ENCODE measurements at places on chromosomes 4 and X. TPM values are rescaled to one million over a fixed set of nuclear protein-coding genes. Genes with fewer than 3 reads are reported as not detected.

DNA sequence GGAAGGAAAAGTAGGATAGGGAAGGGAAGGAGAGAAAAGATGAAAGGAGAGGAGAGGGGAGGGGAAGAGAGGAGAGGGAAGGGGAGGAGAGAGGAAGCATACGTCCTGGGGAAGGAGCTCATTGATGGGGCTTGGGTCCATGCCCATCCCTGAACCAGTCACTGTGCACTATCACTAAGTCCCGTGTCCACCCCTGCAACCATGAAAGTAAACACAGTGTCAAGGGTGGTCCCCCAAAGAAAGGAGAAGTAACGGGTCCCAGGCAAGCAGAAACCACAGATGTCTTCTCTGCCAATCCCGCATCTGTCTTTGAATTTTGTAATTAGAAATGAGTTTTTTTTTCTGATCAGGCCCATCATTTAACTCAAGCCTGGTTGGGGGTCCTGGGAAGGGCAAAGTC, 55.2 kb downstream of the LGI2 start:
- no peaks in the 10 kb centered on the region for H3K4me1 ChIP-seq
- H3K27ac ChIP-seq = no peak overlapping the region
- H3K36me3 ChIP-seq = no peaks in the 10 kb centered on the region
- no peak for DNase-seq
- H3K27me3 ChIP-seq = no peaks in the 10 kb centered on the region

Gene CFAP47
- not detected for polyA plus RNA-seq

GRCh38 chrX:47540754-47541538, 20.1 kb upstream of the ARAF start:
- no peaks in the 10 kb centered on the region for H3K27me3 ChIP-seq
- no peak for DNase-seq
- H3K36me3 ChIP-seq = no peaks in the 10 kb centered on the region
- no peak overlapping the region for H3K27ac ChIP-seq

GRCh38 chr4:138555584-138555983, 313.4 kb upstream of the SLC7A11 start:
- H3K27me3 ChIP-seq = no peaks in the 10 kb centered on the region
- H3K36me3 ChIP-seq = no peaks in the 10 kb centered on the region
- no peaks in the 10 kb centered on the region for H3K4me1 ChIP-seq
- no peak for DNase-seq
- H3K27ac ChIP-seq = no peak overlapping the region
- no peak overlapping the region for H3K4me3 ChIP-seq

Gene RAB28
- 20.6 TPM for polyA plus RNA-seq

DNA sequence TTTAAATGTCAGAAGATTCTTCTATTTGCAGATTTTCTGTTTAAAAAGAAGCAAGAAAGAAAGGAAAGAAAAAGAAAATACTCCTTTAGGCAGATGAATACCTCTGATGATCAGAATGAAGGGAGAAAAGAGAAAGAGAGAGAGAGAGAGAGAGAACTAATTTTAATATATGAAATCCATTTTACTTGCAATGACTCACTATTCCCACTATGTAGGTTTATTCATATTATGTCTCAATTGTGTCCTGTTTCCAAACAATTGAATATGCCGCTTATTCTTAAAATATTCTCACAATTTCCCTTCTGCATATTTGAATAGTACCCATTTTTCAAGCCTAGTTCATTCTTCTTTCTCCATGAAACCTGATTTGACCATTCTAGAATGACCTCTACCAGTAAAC, 11.7 kb downstream of the MEPE start:
- no peak for DNase-seq
- H3K27me3 ChIP-seq = no peaks in the 10 kb centered on the region

DNA sequence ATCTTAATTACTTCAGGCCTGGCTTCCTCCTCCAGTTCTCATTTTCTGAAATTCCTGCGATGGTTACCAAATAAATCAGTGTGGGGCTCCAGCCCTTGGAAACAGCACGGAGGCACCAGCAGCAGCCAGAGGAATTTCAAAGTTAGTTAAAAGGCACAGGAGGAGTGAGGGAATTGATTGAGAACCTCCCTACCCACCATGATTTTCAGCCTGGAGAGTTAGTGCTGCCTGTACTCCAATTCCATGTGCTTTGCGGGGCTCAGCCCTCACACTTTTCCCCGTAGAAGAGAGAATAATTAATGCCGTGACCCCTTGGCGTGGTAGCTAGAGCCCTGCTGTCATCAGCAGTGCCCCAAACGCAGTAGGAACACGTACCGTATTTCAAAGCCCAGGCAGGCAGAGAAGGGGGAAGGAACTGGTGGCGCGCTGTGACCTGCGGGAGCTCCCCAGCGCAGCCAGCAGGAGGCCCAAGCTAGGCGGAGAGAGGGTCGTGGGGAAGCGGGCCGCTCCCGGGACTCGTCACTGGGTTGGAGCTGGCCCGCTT, 84.0 kb upstream of the IGFBP7 start:
- DNase-seq = no peak
- H3K4me1 ChIP-seq = no peaks in the 10 kb centered on the region
- H3K36me3 ChIP-seq = no peaks in the 10 kb centered on the region
- no peak overlapping the region for H3K27ac ChIP-seq

DNA sequence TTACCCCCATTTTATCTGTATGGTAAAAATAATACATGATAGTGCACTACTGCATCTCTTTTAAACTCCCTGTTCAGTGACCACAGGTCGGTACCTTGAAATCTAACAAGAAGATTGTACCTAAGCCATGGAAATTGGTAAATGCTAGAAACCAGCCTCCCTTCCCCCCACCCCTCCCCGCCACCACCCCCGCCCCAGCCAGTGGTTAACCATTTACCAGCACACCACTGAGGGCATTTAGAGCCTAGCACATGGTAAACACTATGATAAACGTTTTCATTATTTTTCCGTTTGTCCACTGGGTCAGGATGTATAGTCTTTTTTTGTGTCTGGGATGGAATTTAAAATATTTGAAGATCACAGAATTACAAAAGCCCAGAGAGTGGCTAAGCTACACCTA, 703 bp upstream of the FTSJ1 start:
- H3K4me3 ChIP-seq = peak overlapping the region; percentile 57
- DNase-seq = no peak
- peak overlapping the region; percentile 46 for H3K27ac ChIP-seq
- H3K27me3 ChIP-seq = no peaks in the 10 kb centered on the region
- H3K36me3 ChIP-seq = no peaks in the 10 kb centered on the region

DNA sequence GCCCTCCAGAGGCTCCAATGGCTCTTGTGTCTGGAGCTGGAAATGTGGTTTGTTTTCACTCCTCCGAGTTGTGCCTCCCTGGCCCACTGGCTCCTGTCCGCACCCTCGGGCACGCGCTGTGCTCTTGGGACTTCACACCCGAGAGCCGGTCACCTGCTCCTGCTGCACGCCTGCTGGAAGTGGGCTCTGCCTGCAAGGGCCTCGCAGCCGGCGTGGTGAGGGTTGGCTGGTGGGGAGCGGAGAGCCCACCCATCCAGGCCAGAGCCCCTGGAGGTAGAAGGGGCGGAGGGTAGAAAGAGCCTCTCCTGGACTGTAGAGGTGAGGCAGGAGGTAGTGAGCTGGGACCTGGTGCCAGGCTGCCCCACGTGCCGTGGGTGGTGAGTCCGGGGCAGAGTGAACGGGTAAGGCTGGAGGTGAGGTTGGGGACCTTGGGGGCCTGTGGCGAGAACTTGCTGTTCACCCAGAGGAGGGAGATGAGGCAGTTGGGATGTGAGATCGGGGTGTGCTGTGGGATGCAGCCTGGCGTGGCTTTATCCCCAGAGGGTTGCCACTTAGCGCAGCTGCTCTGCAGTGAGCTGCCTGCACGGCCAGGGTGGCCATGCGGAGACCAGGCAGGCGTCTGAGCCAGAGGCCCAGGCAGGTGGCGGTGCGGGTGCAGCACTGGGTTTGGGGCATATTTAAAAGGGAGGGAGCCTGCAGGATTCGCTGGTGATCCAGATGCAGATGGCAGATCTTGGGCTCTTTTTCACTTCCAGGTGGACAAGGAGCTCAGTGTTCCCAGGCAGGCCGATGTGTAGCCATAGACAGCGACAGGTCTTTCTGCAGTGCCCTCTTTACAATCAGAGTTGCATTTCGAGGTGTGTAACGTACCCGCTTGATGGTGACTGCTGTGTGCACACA, 48.8 kb downstream of the PCGF3 start:
- no peaks in the 10 kb centered on the region for H3K4me1 ChIP-seq
- H3K27me3 ChIP-seq = no peaks in the 10 kb centered on the region
- H3K27ac ChIP-seq = no peak overlapping the region

DNA sequence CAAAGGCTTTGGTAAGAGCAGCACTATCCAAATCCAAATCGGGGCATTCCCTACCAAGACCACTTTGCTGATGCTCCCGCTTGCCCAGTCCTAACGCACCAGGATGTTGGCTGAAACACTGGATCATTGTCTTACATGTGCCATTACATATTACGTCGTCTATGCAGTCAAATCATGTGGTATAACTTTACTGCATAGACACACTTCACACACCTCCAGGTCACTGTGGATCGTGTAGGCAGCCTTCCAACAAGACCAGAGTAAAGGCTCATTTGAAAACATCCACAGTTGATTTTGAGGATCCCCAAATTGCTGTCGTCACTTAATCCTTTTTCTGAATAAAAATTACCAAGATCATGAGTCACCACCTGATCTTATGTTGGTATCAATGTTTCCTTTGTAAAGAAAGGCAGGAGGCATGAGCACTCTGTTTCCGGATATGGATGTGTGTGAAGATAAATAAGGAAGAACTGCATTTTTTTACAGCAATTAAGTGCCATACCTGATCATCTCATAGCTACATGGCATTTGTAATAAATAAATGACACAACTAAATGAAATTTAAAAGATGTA, 18.5 kb downstream of the TENM3 start:
- no peak overlapping the region for H3K4me3 ChIP-seq
- no peak overlapping the region for H3K27ac ChIP-seq
- H3K27me3 ChIP-seq = no peaks in the 10 kb centered on the region
- no peaks in the 10 kb centered on the region for H3K36me3 ChIP-seq

Gene SLC10A4
- polyA plus RNA-seq = not detected

- H3K36me3 ChIP-seq = no peaks in the 10 kb centered on the region
- DNase-seq = no peak
- no peak overlapping the region for H3K27ac ChIP-seq
- no peaks in the 10 kb centered on the region for H3K27me3 ChIP-seq
- H3K4me1 ChIP-seq = no peaks in the 10 kb centered on the region
Observed at GRCh38 chr4:149784018-149784417, 31.6 kb downstream of the IQCM start.

Gene IQCM
- not detected for polyA plus RNA-seq

DNA sequence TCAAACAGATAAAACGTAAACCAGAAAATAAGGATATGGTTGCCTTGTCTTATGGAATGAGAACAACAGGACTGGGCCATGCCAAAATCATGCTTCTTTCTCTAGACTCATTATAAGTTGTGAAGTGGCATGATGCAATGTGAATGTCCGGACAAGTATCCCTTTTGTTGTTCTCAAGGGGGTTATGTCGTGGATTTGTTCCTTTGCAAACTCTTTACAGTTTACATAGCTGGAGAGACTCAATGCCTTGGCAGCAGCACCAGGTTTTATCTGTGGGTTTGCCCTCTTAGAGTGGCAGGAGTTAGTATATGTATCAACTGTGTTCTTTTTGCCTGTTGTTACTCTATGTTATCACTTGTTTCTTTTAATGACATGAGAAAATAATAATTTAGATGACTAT, 41.4 kb downstream of the SPRY1 start:
- H3K27ac ChIP-seq = no peak overlapping the region
- no peak for DNase-seq
- H3K4me1 ChIP-seq = no peaks in the 10 kb centered on the region
- no peaks in the 10 kb centered on the region for H3K27me3 ChIP-seq

Gene ARMCX2
- polyA plus RNA-seq = 1.3 TPM

Gene MAP9
- 4.7 TPM for polyA plus RNA-seq

GRCh38 chrX:8204169-8204935, 33.3 kb upstream of the VCX2 start:
- no peak for DNase-seq
- H3K4me3 ChIP-seq = no peak overlapping the region
- H3K4me1 ChIP-seq = no peaks in the 10 kb centered on the region
- no peaks in the 10 kb centered on the region for H3K36me3 ChIP-seq

Gene STOX2
- polyA plus RNA-seq = not detected

Gene IL21
- not detected for polyA plus RNA-seq

GRCh38 chr4:52091801-52092200, 40.7 kb downstream of the SPATA18 start:
- H3K27me3 ChIP-seq = no peaks in the 10 kb centered on the region
- no peak overlapping the region for H3K4me3 ChIP-seq
- no peaks in the 10 kb centered on the region for H3K4me1 ChIP-seq
- no peak for DNase-seq
- H3K27ac ChIP-seq = no peak overlapping the region

Gene NPY1R
- not detected for polyA plus RNA-seq

Gene EDA2R
- not detected for polyA plus RNA-seq

DNA sequence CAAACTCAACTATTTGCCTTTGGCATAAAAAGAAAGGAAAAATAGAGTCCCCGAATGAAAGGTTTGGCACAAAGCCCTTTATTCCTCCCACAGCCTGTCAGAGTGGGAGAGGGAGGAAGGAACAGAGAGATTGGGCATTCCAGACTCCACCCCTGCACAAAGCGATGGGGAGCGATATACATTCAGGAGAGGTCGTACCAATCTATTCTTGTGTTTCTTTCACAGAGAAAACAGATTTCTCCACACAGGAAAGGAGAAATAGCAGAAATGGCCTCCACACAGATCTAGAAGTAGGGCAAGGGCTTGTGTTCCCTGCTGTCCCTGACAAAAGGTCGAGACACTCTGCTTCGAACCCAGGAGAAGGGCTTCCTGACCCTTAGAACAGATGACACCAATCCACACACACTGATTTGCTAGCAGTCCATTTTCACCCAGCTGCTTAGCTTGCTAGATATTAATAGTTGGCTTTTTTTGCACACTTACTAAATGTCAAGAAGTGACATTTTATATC, 197.4 kb downstream of the MAML3 start:
- no peaks in the 10 kb centered on the region for H3K36me3 ChIP-seq
- H3K27me3 ChIP-seq = no peaks in the 10 kb centered on the region
- no peak for DNase-seq

Gene TMEM47
- not detected for polyA plus RNA-seq

Gene PNCK
- not detected for polyA plus RNA-seq

Gene PLAC8
- 378 TPM for polyA plus RNA-seq

GRCh38 chr4:1172228-1172851, at the start of gene SPON2:
SPON2 (minus strand) TSS chr4:1172583.
- H3K4me1 ChIP-seq = peaks cover 22% of the 10 kb centered on the region
- DNase-seq = no peak
- H3K4me3 ChIP-seq = peak within 1 kb of the TSS; percentile 19
- no peak within 1 kb of the TSS for H3K27ac ChIP-seq

Gene HS6ST2
- not detected for polyA plus RNA-seq

- no peaks in the 10 kb centered on the region for H3K36me3 ChIP-seq
- H3K4me1 ChIP-seq = no peaks in the 10 kb centered on the region
- DNase-seq = no peak
- no peak overlapping the region for H3K27ac ChIP-seq
- no peaks in the 10 kb centered on the region for H3K27me3 ChIP-seq
- no peak overlapping the region for H3K4me3 ChIP-seq
Observed at GRCh38 chr4:15577508-15577907, 77.6 kb downstream of the FBXL5 start.

DNA sequence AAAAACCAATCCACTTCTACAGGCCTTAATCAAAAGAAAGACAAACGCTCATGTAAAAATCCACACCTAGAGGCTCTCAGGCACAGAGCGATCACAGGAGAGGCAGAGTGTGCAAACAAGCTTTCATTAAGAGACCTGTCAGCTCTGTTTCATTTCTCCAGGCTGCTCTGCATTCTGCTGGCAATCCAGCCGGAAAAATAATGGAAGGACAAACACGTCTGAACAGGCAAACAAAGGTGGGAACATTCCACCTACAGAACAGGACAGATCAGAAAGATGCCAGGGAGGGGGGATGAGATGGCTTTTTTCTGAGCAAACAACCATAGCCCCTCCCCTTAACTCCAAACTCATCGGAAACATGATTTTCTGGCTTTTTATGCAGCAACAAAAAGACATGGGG, 9.7 kb downstream of the SOD3 start:
- peaks cover 9% of the 10 kb centered on the region for H3K27me3 ChIP-seq
- H3K36me3 ChIP-seq = no peaks in the 10 kb centered on the region
- no peak overlapping the region for H3K4me3 ChIP-seq
- no peaks in the 10 kb centered on the region for H3K4me1 ChIP-seq
- no peak for DNase-seq
